K562 (cell line): ENCODE measurements at places on chromosomes 16 and 17. TPM values are rescaled to one million over a fixed set of nuclear protein-coding genes. Genes with fewer than 3 reads are reported as not detected.

DNA sequence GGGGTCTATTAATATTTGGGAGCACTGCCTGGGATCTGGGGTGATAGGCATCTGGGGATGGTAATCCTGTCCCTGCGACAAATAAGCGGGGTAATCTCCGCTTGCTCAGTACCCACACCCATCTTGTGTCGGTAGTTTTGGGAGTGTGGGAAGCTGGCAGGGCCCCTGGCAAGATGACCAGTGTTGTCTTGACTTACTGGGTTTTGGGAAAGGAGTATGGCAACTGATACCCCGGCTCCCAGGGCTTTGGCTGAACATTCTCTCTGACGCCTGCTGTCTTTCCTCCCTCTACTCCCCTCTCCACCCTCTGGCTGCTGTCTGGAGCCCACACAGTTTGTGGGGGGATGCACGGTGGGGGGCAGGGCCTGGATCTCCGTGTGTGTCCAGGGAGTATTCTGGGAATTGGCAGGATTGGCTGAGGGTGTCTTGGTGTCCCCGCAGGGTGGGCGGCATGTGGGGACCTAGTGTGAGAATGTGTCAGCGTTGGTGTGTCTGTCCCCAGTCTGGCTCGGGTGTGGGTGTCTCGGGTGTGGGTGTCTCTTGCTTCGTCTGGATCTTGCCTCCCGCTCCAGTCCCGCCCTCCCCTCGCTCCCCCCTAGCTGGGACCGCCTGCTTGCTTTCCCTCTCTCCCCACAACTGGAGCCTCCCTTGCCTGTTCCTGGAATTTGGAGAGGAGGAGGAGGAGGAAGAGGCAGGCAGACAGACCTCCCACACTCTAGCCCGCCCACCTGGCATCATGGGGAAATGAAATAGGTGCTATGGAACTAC lies 12.0 kb downstream of the RARA start:
- DNase-seq = no peak

Gene CSH2
- not detected in 2 replicates for total RNA-seq

Gene ASGR1
- total RNA-seq = 0.58 and 0.78 TPM in 2 replicates

DNA sequence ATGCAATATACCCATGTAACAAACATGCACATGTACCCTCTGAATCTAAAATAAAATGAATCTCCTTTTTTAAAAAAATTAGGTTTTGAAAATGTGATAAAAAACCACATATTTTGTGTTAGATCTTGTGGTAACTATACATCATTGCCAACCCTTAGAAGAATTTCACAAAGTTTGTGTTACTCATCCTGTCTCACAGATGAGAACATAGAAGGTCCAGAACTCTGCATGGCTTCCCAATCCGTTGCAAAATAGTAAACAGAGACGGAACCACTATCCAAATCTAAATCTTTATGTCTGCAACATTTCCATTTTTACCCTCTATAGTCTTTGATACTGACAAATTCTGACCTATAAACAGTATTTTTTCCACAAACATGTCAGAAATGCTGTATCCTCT lies 759.9 kb downstream of the KCNJ2 start:
- DNase-seq = no peak

Gene ARSG
- total RNA-seq = 1.1 and 1.6 TPM in 2 replicates

Gene KCNG4
- not detected in 2 replicates for total RNA-seq

DNA sequence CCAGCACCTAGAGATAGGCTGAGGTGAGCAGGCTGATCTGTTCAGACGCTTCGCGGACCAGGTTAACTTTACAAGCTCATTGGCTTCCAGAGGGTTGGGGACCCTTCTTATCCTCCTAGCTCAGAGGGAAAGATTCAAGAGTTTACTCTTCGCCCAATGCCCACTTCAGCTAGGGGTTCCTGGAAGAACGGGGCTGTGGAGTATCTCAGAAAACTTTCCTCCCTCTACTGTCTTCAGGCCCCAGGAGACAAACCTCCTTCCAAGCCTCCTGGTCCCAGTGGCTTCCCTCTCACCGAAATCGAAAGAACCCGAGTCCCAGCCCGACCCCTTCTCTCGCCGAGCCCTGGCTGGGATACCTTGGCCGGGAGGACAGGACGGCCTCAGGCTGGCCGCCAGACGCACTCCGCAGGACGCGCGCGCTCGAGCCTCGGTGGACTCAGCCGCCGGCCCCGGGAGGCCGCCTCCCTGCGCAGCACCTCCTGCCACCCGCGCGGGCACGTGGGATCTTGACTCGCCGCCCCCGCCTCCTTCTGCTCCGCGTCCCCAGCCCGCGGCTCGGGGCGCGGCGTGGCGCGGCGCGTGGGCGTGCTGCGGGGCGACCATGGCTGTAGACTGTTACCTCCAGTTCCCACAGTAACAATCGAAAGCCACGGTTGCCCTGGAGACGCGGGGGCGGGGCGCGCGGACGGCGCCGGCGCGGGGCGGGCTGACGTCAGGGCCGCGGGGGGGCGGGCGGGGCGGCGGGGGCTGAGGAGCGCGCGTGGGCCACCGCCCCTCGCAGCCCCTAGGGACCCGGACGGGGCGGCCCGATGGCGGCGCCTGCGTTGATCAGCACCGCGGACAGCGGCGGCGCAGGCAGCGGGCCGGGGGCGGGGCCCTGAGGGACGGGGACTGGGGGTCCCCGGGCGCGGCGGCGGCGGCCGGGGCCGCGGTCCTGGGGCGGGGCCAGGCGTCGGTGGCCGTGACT lies 5.3 kb upstream of the HIC1 start:
- DNase-seq = peak; percentile 84

DNA sequence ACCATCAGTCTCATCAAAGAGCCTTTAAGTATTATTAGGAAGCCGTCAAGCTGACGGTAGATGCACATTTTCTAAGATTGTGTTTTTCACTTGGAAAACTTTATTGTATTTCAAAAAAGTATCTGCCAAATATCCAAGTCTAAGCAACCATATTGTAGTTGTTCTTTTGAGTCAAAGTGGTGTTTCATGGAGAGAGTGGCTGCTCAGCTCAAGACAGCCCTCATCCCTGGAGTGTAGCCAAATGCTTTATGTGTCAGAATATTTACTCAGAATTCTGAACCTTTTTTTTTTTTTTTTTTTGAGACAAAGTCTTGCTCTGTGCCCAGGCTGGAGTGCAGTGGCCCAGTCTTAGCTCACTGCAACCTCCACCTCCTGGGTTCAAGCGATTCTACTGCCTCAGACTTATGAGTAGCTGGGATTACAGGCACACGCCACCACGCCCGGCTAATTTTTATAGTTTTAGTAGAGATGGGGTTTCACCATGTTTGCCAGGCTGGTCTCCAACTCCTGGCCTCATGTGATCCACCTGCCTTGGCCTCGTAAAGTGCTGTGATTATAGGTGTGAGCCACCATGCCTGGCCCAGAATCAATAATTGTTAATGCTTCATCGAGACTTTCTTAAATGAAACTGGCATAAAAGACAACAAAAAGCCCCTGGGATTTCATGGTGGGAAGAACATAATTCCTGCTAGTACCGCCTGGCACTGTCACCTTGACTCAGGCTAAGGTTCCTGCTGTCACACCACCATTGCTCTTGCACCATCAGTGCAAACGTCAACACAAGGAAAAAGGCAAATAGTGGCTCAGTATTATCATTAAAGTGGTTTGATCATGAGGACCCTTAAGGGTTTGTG lies 45.5 kb downstream of the PRKCA start:
- no peak for DNase-seq

DNA sequence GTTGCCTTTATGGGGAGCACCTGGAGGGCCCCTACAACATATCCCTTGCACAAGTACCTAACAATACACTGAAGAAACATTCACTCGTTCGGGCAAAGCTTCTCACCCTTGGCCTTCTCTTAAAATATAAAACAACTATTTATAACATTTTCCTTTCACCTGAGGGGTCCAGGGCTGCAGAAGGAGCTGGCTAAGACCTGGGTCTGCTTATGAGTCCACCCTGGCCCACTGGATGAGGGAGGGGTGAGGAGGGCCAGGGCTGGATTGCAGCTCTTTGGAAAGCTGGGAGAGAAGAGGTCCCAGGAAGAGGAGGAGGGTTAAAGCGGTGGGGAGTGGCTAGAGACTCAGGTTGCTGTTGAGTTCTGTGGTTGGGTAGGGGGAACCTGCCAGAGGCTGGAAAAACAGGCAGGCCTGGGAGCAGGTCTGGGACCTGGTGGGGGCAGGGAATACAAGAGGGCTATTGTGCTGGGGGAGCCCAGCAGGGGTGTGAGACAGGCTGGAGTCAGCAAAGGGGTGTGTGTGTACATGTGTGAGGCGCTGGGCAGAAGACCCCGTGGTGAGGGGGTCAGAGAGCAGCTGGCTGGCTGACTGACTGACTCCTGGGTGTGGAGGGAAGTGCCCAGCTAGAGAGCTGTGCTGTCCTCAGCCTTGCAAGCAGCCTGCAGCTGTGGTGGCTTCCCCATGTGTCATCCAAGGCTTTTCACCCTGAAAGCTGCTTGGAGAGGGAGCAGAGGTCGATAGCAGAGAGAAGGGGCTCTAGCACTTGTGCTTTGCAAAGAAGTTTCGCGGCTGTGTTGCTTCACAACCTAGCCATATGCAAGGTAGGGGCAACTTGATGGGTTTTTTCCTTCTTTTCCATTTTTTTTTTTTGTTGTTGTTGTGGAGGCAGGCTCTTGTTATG lies 10.2 kb upstream of the MRC2 start:
- DNase-seq = no peak

GRCh38 chr16:48383877-48384519 lies 1.2 kb downstream of the SIAH1 start:
- DNase-seq = peak; percentile 22

Gene HES7
- total RNA-seq = 1.1 and 2.2 TPM in 2 replicates

DNA sequence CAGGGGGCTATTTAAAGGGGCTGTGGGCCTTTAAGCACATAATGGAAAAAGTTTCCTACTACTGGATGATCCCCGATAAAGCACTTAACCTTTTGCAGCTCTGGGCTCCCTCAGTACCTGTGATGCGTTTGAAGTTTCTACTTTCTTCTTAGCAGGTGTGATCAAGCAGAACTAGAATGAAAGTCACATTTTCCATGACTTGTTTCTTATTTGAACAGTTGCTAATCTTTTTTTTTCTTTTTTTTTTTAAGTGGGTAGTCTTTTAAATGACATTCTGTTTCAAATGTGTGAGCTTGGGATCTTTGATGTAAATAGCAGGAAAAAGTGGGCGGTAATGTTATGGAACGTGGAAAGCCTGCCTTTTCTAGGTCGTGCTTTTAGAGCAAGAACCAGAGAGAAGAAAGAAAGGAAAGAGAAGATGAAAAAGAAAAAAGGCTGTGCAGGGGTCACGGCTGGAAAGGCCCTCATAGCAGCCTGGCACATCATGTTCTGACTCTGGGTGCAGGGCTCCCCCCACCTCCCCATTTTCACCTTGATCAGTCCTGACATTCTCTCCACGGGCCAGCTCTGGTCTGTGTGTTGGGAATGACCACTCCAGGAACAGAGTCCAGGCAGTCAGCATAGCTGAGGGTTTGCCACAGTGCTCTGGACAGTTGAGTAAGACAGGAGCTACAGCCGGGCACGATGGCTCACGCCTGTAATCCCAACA lies 150.6 kb downstream of the CLEC16A start:
- no peak for DNase-seq

Gene EPX
- total RNA-seq = 0.20 and 0.22 TPM in 2 replicates

- no peak for DNase-seq
Observed at GRCh38 chr16:66271074-66272060, 95.1 kb upstream of the CDH5 start.

GRCh38 chr16:85707528-85708095 lies 18.9 kb upstream of the GINS2 start:
- DNase-seq = no peak

GRCh38 chr17:51258756-51259563 lies 889 bp downstream of the MBTD1 start:
- DNase-seq = peak; percentile 41

Gene PLA2G10
- total RNA-seq = not detected in 2 replicates

Gene CCL11
- total RNA-seq = not detected in 2 replicates

DNA sequence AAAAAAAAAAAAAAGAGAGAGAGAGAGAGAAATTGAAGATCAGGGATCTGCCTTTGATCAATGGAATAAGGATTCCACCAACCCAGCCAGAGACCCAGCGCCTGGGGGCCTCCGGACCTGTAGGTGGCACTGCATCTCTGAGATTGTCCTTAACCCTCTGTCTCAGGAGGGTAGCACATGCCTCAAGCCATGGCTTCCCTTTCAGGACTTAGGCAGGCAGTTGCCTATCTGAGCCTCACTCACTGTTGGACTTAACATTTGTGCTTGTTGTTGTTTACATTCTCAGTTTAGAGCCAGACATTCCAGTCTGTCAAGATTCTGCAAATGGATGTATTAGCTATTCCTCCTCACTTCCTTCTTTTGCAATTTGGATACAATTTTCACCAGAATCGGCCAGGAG lies 5.1 kb upstream of the SCNN1B start:
- peak; percentile 51 for DNase-seq

- no peak for DNase-seq
Observed at GRCh38 chr16:2087748-2088631, 40.2 kb downstream of the TSC2 start.

GRCh38 chr16:80233097-80233835 lies 307.5 kb upstream of the DYNLRB2 start:
- no peak for DNase-seq

- DNase-seq = no peak
Observed at GRCh38 chr17:42312035-42312284, 23.7 kb downstream of the STAT5A start.

- no peak for DNase-seq
Observed at GRCh38 chr17:3529817-3530741, 27.5 kb downstream of the TRPV3 start.
